WERI-Rb-1 (cell line): ENCODE measurements at places on chromosomes 12 and 14.

DNA sequence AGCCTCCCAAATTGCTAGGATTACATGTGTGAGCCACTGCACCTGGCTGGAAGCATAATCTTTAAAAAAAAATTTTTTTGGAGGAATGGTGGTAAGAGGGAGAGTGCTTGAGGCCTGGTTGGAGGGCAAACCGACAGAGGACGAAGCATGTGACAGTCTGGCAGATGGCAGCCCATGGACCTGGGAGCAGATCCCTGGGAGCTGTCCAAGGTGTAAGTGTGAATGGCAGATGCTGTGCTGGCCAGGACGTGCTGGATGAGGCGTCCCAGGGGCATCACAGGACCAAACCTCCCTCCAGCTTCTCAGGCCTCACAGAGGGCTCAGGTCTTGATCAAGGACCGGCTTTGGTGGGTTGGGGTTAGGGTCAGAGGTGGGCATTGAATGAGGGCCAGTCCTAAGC, 128.4 kb upstream of the NCOR2 start:
- no peak for DNase-seq

- DNase-seq, result no peak
These were observed 1735.9 kb upstream of the SEL1L start for GRCh38 chr14:83269583-83269982.

GRCh38 chr12:69698054-69698453, 1.0 kb downstream of the BEST3 start:
- DNase-seq, result no peak

DNA sequence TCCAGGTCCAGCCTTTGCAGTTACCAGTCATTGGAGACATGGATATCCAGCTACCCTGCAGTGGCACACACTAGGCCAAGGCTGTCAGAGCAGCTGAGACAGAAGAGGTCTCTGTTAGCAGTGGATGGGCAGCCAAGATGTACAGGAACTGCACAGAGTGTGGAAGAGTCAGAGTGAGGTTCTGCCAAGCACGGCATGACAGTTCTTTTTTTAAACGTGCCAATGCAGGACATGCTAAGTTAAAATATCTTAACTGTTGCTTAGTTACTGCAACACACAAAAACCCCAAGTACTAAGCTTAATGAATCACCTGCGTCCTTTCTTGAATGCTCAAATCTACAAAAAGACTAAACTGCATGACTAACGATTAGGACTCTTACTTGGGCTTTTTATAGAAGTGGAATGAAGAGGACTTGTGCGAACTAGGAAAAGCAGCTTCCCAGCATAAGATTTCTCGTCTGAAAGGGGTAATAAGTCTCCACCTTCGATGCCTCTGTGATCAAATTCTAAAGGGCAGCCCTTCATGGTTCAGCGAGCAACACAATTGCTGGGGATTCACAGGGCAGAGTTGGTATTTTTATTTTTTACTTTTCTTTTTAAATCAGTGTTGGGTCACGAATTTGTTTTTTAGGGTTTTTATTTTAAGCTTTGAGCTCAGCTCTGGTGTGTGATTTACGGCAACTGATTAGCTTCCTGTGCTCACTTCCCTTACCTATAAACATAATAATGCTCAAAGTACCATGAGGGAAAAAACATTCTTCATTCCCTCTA, 20.6 kb downstream of the MAPK1IP1L start:
- DNase-seq, result no peak

GRCh38 chr12:53995378-53996239, 4.4 kb upstream of the HOXC9 start:
- no peak for DNase-seq

DNA sequence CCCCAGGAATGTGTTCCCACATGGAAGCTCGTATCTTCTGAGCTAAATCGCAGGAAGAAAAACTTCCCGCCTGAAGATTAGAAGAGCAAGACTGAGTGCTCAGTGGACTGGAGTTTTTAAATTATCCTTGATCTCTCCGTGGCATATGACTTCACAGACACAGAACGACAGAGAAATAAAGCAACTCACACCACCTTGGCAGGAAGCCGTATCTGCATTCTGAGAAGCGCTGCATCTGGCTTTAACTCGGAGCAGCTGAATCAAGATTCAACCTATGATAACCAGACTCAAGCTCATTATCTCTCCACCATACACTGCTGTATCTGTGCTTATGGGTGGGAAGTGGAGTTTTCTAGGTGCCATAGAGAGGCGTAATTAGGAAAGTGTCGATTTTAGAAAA, 1482.7 kb downstream of the AACS start:
- DNase-seq, result no peak

GRCh38 chr14:81458352-81458751, 58.2 kb upstream of the STON2 start:
- DNase-seq, result no peak

- no peak for DNase-seq
These were observed 627.4 kb downstream of the DIO2 start for GRCh38 chr14:79583738-79584408.

DNA sequence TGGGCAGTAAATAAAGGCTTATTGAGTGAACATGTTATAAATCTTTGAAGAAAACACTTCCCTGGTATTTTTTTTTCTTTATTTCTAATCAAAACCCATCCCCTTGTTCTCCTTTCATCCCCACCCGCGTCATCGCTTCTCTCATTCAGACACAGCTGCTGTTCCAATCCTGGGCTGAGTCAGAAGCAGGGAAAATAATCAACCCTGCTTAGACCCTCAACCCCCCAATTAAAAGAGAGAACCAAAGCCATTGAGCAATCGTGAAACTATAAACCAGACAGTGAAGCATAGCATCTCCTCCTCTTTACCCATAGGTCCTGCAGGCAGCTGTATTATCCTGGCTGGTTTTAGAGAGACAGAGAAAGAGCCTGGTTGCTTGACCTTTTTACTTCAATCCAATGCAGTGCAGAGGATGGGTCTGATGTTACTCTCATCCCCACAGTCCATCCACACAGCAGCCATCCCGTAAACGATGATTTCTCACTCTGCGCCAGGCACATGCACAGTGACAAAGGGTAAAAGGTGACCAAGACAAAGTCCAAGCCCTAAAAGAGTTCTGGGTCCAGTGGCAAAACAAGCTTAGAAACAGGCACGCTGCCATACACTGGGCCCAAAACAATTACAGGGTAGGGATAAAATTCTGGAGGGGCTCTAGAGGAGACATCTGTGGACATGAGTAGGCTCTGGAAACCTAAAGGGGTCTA, 238.3 kb downstream of the GALC start:
- no peak for DNase-seq

DNA sequence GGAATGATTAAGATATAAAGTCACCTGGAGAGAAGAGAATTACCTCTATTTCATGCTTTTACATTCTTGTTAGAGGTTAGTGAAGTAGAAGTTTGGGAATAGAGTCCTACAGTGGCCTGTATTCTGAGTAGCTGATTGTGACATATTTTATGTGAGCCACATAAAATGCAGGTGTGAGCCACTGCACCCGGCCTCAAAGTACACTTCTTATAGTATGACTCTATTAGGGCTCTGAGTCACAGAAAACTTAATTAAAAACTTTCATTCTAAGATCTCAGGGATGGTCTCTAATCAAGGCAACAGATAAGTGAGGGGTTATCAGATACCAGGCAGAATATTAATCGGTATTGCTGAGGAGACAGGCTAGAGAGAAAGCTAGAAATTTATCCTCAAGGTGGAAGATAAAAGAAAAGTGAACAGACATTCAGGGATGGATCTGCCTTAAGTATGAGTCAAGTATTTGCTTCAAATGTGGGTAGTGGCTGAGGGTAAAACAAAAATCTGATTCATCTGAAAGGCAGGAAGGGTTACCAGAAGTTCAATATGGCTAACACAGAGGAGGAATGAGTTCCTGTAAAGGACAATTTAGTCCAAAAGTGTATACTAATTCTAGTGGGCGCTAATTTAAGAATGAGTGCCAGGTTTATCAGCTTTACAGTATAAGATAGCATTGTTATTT, 5.5 kb upstream of the G2E3 start:
- no peak for DNase-seq
